Glutamatergic neuron (in vitro differentiated cells): ENCODE measurements at places on chromosomes 3 and 15.

GRCh38 chr15:93213281-93213680, 124.3 kb upstream of the RGMA start:
- no peak for DNase-seq

DNA sequence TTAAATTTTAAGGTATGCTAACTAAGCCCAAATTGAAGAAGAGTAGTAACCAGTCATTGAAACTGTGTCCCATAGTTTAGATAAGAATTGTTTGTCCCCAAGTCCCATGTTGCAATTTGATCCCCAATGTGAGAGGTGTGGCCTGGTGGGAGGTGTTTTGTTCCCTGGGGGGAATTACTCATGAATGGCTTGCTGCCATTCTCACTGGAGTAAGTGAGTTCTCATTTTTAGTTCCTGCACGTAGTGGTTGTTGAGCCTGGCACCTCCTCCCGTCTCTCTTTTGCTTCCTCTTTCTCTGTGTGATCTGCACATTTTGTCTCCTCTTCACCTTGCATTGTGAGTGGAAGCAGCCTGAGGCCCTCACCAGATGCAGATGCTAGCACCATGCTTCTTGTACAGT, 1271.0 kb downstream of the NSUN3 start:
- DNase-seq: no peak

- DNase-seq: no peak
Observed at GRCh38 chr3:154904328-154904727, 175.8 kb upstream of the MME start.

- no peak for DNase-seq
Observed at GRCh38 chr15:55420171-55420866, 12.0 kb downstream of the PIERCE2 start.
